Naive B cell (primary cell): ENCODE measurements at places on chromosomes 3 and 15.

GRCh38 chr3:2923390-2923789, 186.8 kb downstream of the IL5RA start:
- no peaks in the 10 kb centered on the region for H3K27me3 ChIP-seq
- H3K27ac ChIP-seq: no peak overlapping the region
- no peak for DNase-seq
- H3K36me3 ChIP-seq: no peaks in the 10 kb centered on the region

DNA sequence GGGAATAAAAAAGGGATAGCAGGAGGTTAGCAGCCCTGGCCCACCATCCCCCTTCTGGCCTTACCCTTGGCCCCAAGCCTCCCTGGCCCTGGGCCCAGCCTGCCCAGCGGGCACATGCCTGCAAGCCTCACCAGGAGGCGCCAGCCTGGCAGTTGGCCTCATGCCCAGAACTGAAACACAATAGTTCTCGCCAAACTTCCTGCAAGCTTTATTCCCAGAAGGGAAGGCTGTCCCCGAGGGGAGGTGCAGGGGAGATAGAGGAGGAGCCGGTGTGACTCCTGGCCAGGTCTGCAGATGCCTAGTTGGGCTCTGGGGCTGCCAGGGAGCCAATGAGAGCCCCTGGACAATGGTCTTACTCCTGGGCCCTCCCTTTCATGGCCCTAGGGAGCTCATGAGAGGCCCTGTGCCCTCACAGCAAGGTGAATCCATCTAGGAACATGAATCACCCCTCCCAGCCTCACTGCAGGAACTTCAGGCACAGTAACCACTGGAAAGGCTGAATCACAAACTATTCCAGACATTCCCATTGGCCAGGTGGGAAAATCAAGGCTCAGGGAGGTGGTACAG, 4.0 kb downstream of the CCDC33 start:
- DNase-seq: no peak
- H3K36me3 ChIP-seq: no peaks in the 10 kb centered on the region
- H3K27me3 ChIP-seq: peaks cover 31% of the 10 kb centered on the region
- H3K4me3 ChIP-seq: no peak overlapping the region
- H3K4me1 ChIP-seq: peaks cover 16% of the 10 kb centered on the region

GRCh38 chr3:13299531-13300155, 120.5 kb downstream of the NUP210 start:
- no peak overlapping the region for H3K27ac ChIP-seq
- no peak for DNase-seq
- no peak overlapping the region for H3K4me3 ChIP-seq
- H3K36me3 ChIP-seq: no peaks in the 10 kb centered on the region

- H3K27ac ChIP-seq: no peak overlapping the region
- no peak for DNase-seq
- no peaks in the 10 kb centered on the region for H3K36me3 ChIP-seq
- H3K4me1 ChIP-seq: no peaks in the 10 kb centered on the region
Observed at GRCh38 chr3:85259748-85260147, 301.0 kb downstream of the CADM2 start.

DNA sequence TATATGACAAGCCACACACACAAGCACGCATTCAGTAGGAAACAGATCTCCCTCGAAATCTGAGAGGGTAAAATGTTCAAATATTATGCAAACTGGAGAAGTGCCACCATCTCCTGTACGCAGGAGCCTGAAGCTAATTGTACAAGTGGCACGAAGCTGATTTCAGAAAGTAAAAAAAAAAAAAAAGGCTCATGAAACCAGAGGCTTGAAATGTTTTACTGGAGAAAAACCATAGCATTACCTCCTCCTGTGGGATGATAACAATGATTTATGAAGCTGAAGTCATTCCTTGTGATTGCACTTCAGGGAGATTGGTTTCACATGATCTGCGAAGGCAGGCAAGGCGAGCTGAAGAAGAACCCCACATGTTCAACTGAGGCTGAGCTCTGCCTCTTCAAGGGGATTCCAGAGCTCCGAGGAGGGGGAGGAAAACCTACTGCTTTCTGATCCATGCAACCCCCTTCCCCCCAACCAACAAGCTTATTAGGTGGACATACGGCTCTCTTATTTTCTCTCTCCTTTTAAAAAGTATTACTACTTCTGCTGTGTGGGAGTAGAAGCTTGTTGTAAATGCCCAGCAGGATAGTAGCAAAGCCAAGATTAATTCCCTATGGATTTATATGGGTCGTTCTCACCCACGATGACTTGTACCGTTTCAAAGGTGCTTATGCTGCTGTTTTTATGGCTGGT, 101.1 kb downstream of the GREM1 start:
- no peak overlapping the region for H3K27ac ChIP-seq
- DNase-seq: no peak
- H3K4me1 ChIP-seq: no peaks in the 10 kb centered on the region
- no peaks in the 10 kb centered on the region for H3K36me3 ChIP-seq

DNA sequence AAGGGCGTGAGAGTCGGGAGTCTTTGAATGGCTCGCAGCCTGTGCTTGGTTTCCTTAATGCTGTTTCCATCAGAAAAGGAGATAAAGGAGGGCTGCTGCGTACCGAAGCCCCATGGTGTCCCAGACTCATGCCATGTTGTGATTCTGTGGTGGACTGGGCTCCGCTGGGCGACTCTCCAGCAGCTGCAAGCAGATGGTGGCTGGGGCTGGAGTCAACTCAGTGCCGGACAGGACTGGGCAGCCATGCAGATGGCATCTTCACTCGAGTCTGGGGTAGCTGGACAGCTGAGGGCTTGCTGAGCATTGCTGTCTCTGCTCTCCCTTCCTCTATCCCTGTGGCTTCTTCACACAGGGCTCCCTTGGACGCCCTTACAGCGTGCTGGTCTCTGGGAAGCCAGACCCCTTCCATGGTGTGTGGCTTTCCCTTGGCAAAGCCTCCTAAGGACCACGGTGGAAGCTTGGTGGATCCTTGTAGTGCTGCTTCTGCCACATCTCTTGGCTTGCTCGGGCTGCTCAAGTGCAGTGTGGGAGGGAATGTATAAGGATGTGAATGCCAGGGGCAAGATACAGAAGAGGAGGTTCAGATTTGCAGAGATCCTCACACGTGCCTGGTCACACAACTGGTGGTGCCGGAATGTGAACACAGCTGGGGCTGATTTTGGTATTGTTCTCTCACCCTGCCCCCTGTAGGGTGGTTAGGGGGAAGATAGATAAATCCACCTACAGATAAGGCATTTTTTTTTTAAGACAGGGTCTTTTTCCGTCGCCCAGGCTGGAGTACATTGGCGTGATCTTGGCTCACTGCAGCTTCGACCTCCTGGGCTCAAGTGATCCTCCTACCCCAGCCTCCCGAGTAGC, 9.0 kb downstream of the NIPA1 start:
- DNase-seq: no peak
- no peaks in the 10 kb centered on the region for H3K36me3 ChIP-seq
- no peaks in the 10 kb centered on the region for H3K27me3 ChIP-seq
- H3K4me3 ChIP-seq: peak overlapping the region; percentile 6
- peaks cover 35% of the 10 kb centered on the region for H3K4me1 ChIP-seq
- peak overlapping the region; percentile 70 for H3K27ac ChIP-seq

GRCh38 chr3:46667061-46667621, 26.3 kb downstream of the ALS2CL start:
- DNase-seq: no peak
- no peak overlapping the region for H3K4me3 ChIP-seq
- no peak overlapping the region for H3K27ac ChIP-seq
- H3K4me1 ChIP-seq: no peaks in the 10 kb centered on the region
- no peaks in the 10 kb centered on the region for H3K36me3 ChIP-seq
- no peaks in the 10 kb centered on the region for H3K27me3 ChIP-seq

- DNase-seq: no peak
- H3K36me3 ChIP-seq: no peaks in the 10 kb centered on the region
- H3K27me3 ChIP-seq: peaks cover 6% of the 10 kb centered on the region
- H3K27ac ChIP-seq: peak within 1 kb of the TSS; percentile 3
Observed at GRCh38 chr3:3110299-3110630, at the start of gene IL5RA. TSS of gene IL5RA (minus strand) at chr3:3110374. CDS start at chr3:3104984, 5,390 bp downstream.

DNA sequence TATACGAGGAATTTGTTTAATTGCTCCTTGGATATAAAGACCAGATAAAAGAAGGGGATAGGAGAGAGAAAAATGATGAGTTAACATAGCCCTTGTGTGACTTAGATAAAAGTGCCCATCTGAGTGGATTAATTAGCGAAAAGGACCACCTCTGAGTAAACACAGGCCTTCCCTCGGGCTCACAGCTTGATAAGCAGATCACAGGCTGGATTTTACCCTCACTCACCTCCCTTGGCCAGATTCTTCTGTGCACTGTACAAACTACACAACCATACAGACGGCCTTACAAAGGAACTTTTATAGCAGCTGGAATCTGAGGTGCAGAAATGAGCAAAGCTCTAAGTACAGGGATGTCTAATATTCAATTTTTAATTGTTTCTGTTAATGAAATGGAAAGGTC, 112.4 kb upstream of the STT3B start:
- no peak overlapping the region for H3K27ac ChIP-seq
- no peak for DNase-seq
- no peaks in the 10 kb centered on the region for H3K27me3 ChIP-seq
- peaks cover 4% of the 10 kb centered on the region for H3K4me1 ChIP-seq
- H3K36me3 ChIP-seq: no peaks in the 10 kb centered on the region
- no peak overlapping the region for H3K4me3 ChIP-seq

- H3K27ac ChIP-seq: no peak overlapping the region
- H3K27me3 ChIP-seq: no peaks in the 10 kb centered on the region
- H3K4me3 ChIP-seq: no peak overlapping the region
- DNase-seq: no peak
Observed at GRCh38 chr3:153041181-153041580, 120.8 kb upstream of the RAP2B start.

- peaks cover 6% of the 10 kb centered on the region for H3K27me3 ChIP-seq
- H3K4me3 ChIP-seq: no peak overlapping the region
- H3K4me1 ChIP-seq: peaks cover 20% of the 10 kb centered on the region
- H3K36me3 ChIP-seq: no peaks in the 10 kb centered on the region
- DNase-seq: no peak
Observed at GRCh38 chr15:101149864-101150722, 101.8 kb downstream of the CHSY1 start.

GRCh38 chr3:186108106-186108940, 566 bp downstream of the ETV5 start:
- peaks cover 42% of the 10 kb centered on the region for H3K4me1 ChIP-seq
- peak; percentile 26 for DNase-seq
- H3K4me3 ChIP-seq: peak overlapping the region; percentile 92
- H3K36me3 ChIP-seq: no peaks in the 10 kb centered on the region
- H3K27ac ChIP-seq: no peak overlapping the region

DNA sequence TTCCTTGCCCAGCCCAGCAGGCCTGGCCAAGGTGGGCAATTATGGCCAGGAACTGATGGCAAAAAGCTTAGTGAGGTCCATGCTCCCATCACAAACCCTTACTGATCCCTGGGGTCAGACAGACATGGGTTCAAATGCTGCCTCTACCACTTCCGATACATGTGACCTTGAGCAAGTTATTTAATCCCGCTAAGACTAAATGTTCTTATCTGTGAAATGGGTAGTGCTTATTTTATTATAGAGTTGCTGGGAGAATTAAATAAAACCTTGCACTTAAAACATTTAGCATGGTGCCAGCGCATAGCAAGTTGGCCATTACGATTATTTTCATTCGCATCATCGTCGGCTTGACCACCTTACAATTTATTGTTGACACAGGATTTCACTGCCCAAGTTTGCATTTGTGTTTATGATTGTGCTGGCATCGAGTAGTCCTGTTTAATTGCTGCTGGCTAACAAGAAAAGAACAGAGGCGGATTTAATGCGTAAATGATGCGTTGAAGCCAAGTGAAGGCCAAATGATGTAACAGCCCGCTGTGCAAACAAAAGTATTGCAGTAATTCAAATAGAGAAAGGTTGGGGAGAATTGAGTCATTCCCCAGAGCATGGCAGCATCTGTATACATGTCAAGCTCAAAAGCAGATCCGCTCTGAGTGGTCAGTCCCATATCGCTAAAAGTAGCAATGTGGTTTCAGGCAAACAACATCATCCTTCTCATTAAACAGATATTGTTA, 7.3 kb upstream of the FURIN start:
- no peak overlapping the region for H3K27ac ChIP-seq
- no peak for DNase-seq

GRCh38 chr15:70242951-70243685, 145.4 kb upstream of the TLE3 start:
- H3K4me3 ChIP-seq: no peak overlapping the region
- no peak overlapping the region for H3K27ac ChIP-seq
- H3K36me3 ChIP-seq: no peaks in the 10 kb centered on the region
- H3K4me1 ChIP-seq: peaks cover 44% of the 10 kb centered on the region
- DNase-seq: no peak

- H3K36me3 ChIP-seq: no peaks in the 10 kb centered on the region
- H3K27me3 ChIP-seq: peaks cover 8% of the 10 kb centered on the region
- no peak for DNase-seq
- H3K27ac ChIP-seq: no peak overlapping the region
Observed at GRCh38 chr15:71511796-71512681, 298.3 kb upstream of the NR2E3 start.

- no peak overlapping the region for H3K27ac ChIP-seq
- no peaks in the 10 kb centered on the region for H3K4me1 ChIP-seq
- H3K27me3 ChIP-seq: no peaks in the 10 kb centered on the region
- H3K4me3 ChIP-seq: no peak overlapping the region
- H3K36me3 ChIP-seq: peaks cover 10% of the 10 kb centered on the region
Observed at GRCh38 chr15:71921191-71921590, 110.8 kb downstream of the NR2E3 start.

- no peak overlapping the region for H3K4me3 ChIP-seq
- H3K4me1 ChIP-seq: no peaks in the 10 kb centered on the region
- H3K36me3 ChIP-seq: no peaks in the 10 kb centered on the region
- H3K27ac ChIP-seq: no peak overlapping the region
Observed at GRCh38 chr15:39127151-39127790, 453.6 kb upstream of the THBS1 start.

GRCh38 chr15:91484141-91484540, 369.4 kb upstream of the SLCO3A1 start:
- H3K36me3 ChIP-seq: no peaks in the 10 kb centered on the region
- no peak overlapping the region for H3K27ac ChIP-seq
- H3K27me3 ChIP-seq: peaks cover 13% of the 10 kb centered on the region
- DNase-seq: no peak
- no peaks in the 10 kb centered on the region for H3K4me1 ChIP-seq

- H3K4me3 ChIP-seq: no peak overlapping the region
- no peaks in the 10 kb centered on the region for H3K36me3 ChIP-seq
- H3K27ac ChIP-seq: no peak overlapping the region
- no peak for DNase-seq
Observed at GRCh38 chr15:85805420-85805819, 10.7 kb upstream of the KLHL25 start.

- H3K36me3 ChIP-seq: peaks cover 7% of the 10 kb centered on the region
- no peak overlapping the region for H3K27ac ChIP-seq
- DNase-seq: no peak
- no peak overlapping the region for H3K4me3 ChIP-seq
- H3K4me1 ChIP-seq: peaks cover 56% of the 10 kb centered on the region
- H3K27me3 ChIP-seq: no peaks in the 10 kb centered on the region
Observed at GRCh38 chr3:160556141-160556540, 9.2 kb downstream of the KPNA4 start.

- peaks cover 17% of the 10 kb centered on the region for H3K27me3 ChIP-seq
- no peak overlapping the region for H3K4me3 ChIP-seq
- H3K36me3 ChIP-seq: no peaks in the 10 kb centered on the region
Observed at GRCh38 chr15:29134641-29135308, 134.8 kb downstream of the NSMCE3 start.

- H3K36me3 ChIP-seq: no peaks in the 10 kb centered on the region
- peaks cover 17% of the 10 kb centered on the region for H3K27me3 ChIP-seq
- H3K4me1 ChIP-seq: no peaks in the 10 kb centered on the region
- DNase-seq: peak; percentile 31
- no peak overlapping the region for H3K4me3 ChIP-seq
Observed at GRCh38 chr3:159260049-159260662, 458.3 kb downstream of the MFSD1 start.

GRCh38 chr15:63703641-63704240, 106.6 kb downstream of the FBXL22 start:
- no peaks in the 10 kb centered on the region for H3K27me3 ChIP-seq
- DNase-seq: no peak
- no peaks in the 10 kb centered on the region for H3K36me3 ChIP-seq
- H3K27ac ChIP-seq: no peak overlapping the region
- no peaks in the 10 kb centered on the region for H3K4me1 ChIP-seq
